Muscle of back (tissue), 13 donors: ENCODE measurements at places on chromosomes 6 and 20. TPM values are rescaled to one million over a fixed set of nuclear protein-coding genes. Genes with fewer than 3 reads are reported as not detected.
A peak's percentile ranks its signal among the peaks of the same experiment; 100 is the strongest.

GRCh38 chr6:127342296-127342945, 988 bp downstream of the ECHDC1 start:
- no peak for DNase-seq

- no peak for DNase-seq
Observed at GRCh38 chr20:5369629-5370028, 52.9 kb upstream of the PROKR2 start.

- no peak for DNase-seq
Observed at GRCh38 chr6:20328266-20328923, 73.3 kb upstream of the E2F3 start.

The MTCH1 gene
- 119 TPM for polyA plus RNA-seq

The TDRD6 gene
- polyA plus RNA-seq, result 0.63 TPM

DNA sequence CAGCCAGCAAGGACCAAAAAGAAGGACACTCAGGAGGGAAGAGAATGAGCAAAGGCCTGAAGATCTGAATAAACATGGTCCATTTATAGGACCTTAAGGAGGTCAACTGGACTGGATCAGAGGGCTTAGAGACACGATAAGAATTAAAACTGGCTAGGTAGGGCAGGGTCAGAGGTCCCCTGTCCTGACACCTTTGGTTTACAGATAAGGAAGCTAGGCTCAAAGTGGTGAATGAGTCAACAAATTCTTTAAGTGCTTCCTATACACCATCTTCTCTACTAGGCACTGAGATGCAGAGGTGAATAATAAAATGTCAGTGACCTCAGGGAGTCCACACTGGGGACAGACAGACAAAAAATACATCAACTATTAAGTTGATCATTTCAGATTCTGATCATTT, 70.3 kb downstream of the HIVEP2 start:
- no peak for DNase-seq

DNA sequence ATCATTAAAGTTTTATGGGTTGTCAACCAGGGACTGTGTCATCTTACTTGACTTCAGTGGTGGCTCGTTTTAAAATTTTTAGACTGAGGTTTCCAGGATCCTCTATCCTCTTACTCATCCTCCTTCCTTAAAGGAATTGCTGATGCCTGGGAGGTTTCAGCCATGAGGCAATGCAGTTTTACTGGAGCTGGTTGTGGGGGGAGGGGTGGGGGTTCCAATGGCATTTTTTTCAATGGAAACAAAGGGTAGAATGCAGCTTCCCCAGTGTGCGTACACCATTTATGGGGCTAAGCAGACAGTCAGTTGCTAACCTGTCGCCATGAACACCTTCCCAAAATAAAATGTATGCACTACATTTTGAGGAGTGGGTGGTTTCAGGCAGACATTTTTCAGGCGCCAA, 88.0 kb downstream of the METTL24 start:
- DNase-seq, result no peak

DNA sequence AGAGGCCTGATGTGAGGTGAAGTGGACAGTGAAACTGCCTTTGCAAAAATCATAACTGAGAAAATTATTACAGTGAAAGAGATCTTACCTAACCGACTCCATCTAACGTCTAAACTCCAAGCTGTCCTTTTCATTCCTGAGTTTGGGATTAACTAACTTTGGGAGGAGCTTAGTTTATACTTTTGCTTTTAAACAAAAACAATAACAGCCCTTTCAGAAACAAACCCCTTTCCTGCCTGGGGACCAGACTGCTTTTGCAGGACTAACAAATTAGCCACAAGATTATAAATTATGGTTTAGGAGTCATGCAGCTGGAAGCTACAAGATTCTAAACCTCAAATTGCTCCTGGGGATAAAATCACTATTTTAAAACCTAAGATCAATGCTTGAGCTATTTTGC, 38.6 kb upstream of the HFE start:
- DNase-seq, result no peak

- DNase-seq, result no peak
Observed at GRCh38 chr6:129994410-129994809, 24.0 kb upstream of the L3MBTL3 start.

GRCh38 chr6:15398633-15399275, 152.9 kb downstream of the JARID2 start:
- no peak for DNase-seq

The OR12D3 gene
- not detected for polyA plus RNA-seq

- peak; percentile 22 for DNase-seq
Observed at GRCh38 chr6:63923139-63923739, 287.6 kb downstream of the PHF3 start.

DNA sequence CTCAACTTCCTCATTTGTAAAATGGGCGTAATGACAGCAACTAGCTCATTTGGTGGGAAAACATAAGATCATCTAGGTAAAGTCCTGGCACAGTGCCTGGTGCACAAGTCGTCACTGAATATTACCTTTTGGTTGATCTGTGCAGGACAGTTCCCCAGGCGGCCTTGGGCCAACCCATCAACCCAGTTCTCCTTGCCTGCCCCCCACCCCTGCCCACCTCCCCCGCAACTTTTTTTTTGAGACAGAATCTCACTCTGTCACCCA, 99.2 kb downstream of the JPH2 start:
- DNase-seq, result no peak

DNA sequence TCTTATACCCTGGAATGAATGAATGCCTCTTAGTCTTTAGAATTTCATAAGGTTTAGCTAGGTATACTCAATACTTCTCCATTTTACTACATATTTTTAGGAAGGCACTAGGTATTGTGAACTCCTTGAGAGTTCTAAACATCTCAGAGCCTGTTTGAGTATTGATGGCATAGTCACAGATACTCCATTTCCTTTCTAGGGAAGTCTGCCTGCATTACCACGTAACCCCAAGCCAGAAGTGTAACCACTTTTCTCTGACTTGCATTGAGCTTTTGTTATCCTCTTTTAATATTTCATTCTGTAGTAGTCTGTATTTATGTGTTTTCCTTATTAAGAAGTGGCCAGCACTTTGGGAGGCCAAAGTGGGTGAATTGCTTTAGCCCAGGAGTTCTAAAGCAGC, 12.2 kb downstream of the TOP1 start:
- DNase-seq, result no peak

- no peak for DNase-seq
Observed at GRCh38 chr6:9646342-9647070, 768.4 kb downstream of the TFAP2A start.

The PAK5 gene
- polyA plus RNA-seq, result 0.19 TPM

DNA sequence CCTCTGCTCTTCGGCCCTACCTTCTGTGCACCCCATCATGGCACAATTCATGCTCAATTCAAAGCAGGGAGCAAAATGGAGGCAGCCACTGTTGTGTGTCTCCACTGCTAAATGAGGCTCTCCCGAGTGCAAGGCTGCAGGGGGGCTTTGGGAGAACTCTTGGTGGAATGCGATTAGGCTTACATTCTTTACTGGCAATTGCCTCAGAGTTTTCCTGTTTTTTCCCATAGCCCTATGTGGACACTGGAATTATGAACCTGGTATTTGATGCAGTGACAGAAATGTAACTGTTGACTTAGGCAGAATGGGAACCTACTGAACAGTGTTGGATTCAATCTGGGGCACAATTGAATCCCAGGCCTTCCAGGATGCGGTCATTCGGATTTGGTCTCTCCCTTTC, 187.9 kb upstream of the GMDS start:
- no peak for DNase-seq

DNA sequence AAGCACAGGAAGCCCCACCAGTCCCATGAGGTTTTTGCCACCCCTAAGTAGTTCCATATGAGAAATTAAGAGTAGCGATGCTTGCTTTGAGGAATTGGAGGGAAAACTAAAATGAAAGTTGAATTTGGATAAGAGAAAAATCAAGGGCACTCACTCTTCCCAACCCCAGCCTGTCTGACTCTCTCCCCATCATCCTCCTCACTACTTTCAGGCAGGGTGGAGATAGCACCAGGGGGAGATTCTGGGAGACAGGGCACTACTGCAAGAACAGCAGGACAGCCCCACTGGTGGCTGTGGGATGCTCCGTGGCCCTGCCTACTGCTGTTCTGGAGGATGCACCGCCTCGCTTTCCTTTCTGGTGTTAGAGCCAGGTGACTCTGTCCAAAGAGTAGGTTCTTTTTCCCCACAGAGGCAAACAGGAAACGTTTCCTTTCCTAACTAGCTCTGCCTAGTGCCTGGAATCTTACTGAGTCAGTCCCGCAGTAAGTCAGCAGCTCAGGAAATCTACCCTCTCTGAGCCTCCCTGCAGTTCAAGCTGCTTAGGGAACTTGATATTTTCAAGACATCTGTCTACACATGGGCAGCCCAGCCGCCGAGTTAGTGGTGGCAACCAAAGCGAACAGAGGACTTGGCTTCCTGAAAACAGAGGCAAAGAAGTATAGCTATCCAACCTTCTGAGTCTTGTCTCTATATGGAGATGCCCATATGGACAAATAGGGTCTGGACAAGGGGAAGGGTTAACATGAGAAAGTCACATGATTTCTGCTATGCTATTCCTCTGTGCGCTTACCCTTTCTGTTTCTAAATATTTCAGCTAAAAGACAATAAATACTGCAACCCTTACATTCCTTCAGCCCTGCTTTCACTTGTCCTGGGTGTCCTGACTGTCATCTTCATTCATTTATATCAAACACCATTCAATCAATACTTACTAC, 11.4 kb downstream of the HLA-E start:
- DNase-seq, result no peak

- DNase-seq, result no peak
Observed at GRCh38 chr6:11241793-11242201, 9.3 kb upstream of the NEDD9 start.

The TRIM26 gene
- polyA plus RNA-seq, result 14.0 TPM

The PLCB4 gene
- 6.5 TPM for polyA plus RNA-seq

GRCh38 chr6:87698547-87699006, 3.5 kb downstream of the AKIRIN2 start:
- DNase-seq, result no peak

The LY6G6C gene
- 0.43 TPM for polyA plus RNA-seq

GRCh38 chr6:36666287-36666686, 12.2 kb upstream of the CDKN1A start:
- no peak for DNase-seq

The DLK2 gene
- 1.6 TPM for polyA plus RNA-seq

DNA sequence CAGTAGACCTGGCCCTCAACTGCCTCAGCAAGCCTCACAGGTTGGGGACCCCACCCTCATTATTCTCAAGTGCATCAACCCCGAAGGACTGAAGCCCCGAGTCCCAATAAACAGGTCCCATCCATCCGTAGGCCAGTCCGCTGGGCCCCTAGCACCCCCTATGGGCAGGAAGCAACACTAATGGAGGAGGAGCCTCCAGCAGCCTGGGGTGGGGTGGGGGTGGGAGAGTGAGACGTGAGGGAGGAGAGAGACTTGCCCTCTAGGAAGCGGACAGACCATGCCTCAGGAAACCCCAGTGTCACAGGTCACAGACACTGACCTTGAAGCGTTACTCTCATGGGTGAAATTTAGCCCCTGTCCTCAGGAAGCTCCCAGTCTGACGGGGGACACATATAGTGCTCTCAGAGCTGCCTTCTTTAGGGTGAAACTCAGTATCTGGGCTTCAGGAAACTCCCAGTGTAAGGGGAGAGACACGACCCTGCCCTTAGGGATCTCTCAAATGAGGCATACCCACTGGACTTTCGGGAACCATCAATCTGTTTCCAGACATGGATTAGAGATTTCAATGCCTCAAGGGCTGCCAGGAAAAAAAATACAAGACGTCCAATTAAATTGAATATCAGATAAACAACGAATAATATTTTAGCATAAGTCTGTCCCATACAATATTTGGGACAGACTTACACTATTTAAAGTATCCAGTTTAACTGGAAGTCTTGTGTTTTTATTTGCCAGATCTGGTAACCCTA, 125.8 kb downstream of the MRPL14 start:
- no peak for DNase-seq

DNA sequence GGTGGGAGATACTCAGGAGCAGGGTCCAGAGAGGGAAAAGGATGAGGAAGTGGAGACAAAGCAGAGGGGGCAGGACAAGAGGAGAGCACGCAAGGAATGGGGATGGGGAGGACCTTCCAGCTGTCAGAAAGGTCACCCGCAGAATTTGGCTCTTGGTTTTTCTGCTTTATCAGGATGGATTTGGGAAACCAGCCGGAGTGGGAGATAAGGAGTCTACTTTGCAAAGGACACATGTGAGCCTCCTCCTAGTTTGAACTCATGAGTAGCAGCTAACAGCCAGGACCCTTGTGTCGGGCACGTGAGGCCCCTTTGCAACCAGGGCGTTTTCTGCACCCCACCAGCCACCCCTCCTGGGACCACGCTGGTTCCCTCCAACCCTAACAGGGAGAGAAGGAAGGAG, 7.6 kb upstream of the MICA start:
- no peak for DNase-seq

DNA sequence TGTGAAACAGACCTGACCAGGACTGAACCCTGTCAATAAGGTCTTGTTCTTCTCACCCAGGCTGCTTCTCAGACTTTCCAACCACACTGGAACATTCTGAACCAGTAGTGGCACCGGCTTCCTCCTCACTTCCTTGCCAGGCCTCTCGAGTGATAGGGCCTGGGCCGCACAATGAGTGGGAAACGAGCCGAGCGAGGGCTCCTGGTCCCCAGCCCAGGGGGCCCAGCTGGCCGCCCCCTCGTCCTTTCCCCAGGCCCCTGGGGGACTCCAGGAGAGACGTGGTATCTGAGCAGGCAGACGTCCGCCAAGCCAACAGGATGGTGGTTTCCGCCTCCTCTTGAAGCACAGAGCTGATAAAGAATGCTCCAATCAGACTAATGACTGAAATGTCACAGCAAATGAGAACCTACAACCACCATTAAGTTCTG, 117.9 kb downstream of the GMDS start:
- no peak for DNase-seq

DNA sequence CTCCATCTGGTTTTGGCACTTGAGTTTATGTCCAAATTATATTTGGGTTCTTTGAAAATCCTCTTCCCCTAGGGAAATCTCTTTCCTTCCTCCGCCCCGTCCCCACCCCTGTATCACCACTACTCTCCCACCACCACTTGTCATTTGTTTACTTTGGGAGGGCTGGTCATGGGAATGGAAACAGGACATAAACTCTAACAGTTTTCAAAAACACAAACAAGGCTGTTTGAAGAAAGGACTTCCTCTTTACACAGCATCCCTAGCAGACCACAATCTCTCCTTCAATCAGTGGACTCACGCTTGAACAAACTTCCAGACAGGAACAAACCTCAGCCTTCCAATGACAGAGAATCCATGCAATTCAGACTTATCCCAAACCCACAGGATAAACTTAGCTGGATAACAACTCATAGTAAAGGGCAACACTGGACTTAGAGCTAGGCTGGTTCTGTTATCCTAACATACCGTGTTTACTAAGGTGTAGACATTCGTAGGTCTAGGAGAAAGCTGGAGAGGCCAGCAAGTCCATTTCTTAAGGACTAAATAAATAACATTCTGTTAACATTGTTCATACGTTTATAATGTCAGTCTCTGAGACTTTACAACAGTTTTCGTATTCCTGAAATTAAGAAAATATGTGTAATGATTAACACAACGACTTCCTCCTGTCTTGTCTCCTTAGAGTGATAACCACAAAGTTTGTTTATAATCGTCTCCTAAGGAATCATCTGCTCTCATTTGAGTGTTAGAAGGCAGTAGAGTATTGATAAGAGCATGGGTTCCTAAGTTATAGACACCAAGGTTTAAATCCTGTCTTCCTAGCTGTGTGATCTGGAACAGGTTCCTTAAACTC, 44.1 kb upstream of the CTAGE9 start:
- DNase-seq, result no peak

The SIGLEC1 gene
- polyA plus RNA-seq, result 4.0 TPM

The GHRH gene
- not detected for polyA plus RNA-seq
